ENCODE measurements at places on chromosomes 5 and 9. TPM values are rescaled to one million over a fixed set of nuclear protein-coding genes. Genes with fewer than 3 reads are reported as not detected.

GRCh38 chr9:117028103-117028858 is 341.2 kb downstream of the TRIM32 start:
- H3K36me3 ChIP-seq = no peaks in the 10 kb centered on the region
- H3K27ac ChIP-seq = no peak overlapping the region
- H3K4me3 ChIP-seq = no peak overlapping the region
- no peak for DNase-seq

AP3B1 gene
- 55.7 TPM for total RNA-seq

EPB41L4B gene
- total RNA-seq = 0.33 TPM

ANXA1 gene
- total RNA-seq = 30.9 TPM

ERCC8 gene
- 9.0 TPM for total RNA-seq

DNA sequence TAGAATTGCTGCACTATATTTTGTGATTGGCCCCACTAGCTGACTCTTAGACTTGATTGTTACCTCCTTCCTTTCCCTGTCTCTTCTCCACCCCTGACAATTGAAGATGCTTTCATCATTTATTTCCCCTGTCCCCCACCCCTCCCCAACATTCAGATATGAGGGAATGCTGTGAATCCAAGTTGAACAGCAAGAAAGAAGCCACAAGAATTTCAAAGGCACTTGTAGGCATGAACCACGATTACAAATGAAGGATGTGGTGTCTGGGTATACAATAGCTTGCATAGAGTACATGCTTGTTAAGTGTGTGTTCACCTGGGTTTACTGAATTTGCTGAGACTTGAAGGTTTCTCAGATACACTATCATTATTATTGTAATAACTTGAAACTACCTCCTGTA is 78.3 kb upstream of the TRIO start:
- no peak overlapping the region for H3K4me3 ChIP-seq
- H3K27ac ChIP-seq = no peak overlapping the region
- H3K36me3 ChIP-seq = no peaks in the 10 kb centered on the region
- H3K4me1 ChIP-seq = no peaks in the 10 kb centered on the region

DNA sequence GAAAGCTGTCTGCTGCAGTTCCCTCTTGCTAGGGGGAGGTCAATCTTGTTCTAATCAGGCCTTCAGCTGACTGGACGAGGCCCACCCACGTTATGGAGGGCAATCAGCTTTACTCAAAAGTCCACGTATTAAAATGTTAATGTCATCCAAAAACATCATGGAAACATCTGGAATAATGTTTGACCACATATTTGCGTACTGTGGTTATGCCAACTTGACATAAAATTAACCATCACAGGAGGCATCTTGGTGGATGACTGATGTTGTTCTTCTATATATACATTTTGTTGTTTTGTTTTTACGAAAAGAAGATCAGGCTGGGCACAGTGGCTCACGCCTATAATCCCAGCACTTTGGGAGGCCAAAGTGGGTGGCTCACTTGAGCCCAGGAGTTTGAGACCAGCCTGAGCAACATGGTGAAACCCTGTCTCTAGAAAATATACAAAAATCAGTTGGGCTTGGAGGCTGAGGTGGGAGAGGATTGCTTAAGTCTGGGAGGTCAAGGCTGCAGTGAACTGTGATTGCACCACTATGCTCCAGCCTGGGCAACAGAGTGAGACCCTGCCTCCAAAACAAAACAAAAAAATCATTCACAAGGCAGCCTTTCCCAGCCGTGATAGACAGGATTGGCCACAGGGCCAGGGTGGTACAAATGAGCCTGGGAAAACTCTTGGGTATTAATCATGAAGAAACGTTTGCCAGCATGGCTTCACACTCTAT is 33.8 kb upstream of the PRXL2C start:
- no peak for DNase-seq
- H3K36me3 ChIP-seq = peaks cover 2% of the 10 kb centered on the region
- H3K27me3 ChIP-seq = peaks cover 15% of the 10 kb centered on the region
- H3K4me3 ChIP-seq = no peak overlapping the region

KIF4B gene
- total RNA-seq = 0.05 TPM

GLDC gene
- 0.95 TPM for total RNA-seq

IL4 gene
- 0.32 TPM for total RNA-seq

DNA sequence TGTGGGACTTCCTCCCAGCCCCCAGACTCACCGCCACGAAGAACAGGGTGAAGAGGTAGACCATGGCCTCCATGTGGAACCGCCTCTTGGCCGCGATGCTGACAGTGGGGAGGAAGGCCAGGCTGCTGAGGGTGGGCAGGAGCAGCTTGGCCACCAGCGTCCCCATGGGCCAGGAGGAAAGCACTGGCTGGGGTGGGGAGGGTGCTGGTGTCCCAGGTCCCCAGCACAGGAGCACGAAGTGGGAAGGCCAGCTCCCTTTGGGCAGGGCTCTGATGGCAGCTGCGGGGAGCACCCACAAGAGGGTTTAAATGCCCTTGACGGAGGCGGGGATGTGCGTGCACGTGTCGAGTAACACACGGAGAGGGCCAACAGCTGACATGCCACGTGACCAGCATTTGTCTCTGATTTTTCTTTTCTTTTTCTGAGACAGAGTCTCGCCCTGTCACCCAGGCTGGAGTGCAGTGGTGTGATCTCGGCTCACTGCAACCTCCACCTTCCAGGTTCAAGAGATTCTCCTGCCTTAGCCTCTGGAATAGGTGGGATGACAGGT is at the start of gene MYMK:
TSS of gene MYMK (minus strand) at position 281 of the 550 bp plus-strand sequence. CDS start at position 166, 115 bp downstream.
- no peaks in the 10 kb centered on the region for H3K27me3 ChIP-seq
- H3K36me3 ChIP-seq = no peaks in the 10 kb centered on the region
- peaks cover 4% of the 10 kb centered on the region for H3K4me1 ChIP-seq

GRCh38 chr5:73851471-73852181 is 225.6 kb downstream of the ARHGEF28 start:
- H3K36me3 ChIP-seq = no peaks in the 10 kb centered on the region
- H3K4me3 ChIP-seq = no peak overlapping the region
- peaks cover 13% of the 10 kb centered on the region for H3K27me3 ChIP-seq

PCDHB8 gene
- total RNA-seq = not detected

BTNL3 gene
- total RNA-seq = not detected

DNA sequence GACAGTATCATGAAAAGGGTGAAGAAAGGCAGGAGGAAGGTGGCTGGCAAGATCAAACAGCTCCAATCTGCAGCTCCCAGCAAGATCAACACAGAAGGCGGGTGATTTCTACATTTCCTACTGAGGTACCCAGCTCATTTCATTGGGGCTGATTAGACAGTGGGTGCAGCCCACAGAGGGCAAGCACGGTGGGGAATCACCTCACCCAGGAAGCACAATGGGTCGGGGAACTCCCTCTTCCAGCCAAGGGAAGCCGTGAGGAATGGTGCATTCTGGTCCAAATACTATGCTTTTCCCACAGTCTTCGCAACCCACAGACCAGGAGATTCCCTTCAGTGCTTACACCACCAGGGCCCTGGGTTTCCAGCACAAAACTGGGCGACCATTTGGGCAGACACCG is 66.8 kb downstream of the CAMSAP1 start:
- no peak for DNase-seq
- no peaks in the 10 kb centered on the region for H3K27me3 ChIP-seq
- H3K27ac ChIP-seq = no peak overlapping the region
- H3K4me1 ChIP-seq = peaks cover 7% of the 10 kb centered on the region
- no peak overlapping the region for H3K4me3 ChIP-seq

LHX3 gene
- not detected for total RNA-seq

- no peak overlapping the region for H3K4me3 ChIP-seq
- no peaks in the 10 kb centered on the region for H3K36me3 ChIP-seq
- H3K27me3 ChIP-seq = peaks cover 10% of the 10 kb centered on the region
- H3K27ac ChIP-seq = no peak overlapping the region
- DNase-seq = no peak
- H3K4me1 ChIP-seq = no peaks in the 10 kb centered on the region
Observed at GRCh38 chr9:14508884-14509283, 184.3 kb downstream of the ZDHHC21 start.

DNA sequence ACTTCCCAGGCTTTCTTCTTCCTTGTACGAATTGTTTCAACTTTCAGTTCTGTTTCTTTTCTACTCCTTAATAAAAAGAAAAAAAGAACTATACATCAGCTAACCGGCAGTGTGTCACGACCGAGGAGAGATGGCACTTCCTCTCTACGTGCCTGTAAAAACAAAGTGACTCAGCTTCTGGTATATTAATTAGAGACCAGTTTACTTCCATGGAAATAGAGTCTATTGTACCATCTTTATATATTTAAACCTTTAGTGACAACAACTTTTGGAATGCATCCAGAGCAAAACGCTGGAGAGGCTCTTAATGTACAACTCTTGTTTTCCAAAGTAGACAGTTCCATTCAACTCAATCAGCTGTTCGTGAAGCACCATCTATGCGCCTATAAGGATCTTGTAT is 94.5 kb upstream of the LIFR start:
- peak overlapping the region; percentile 22 for H3K4me3 ChIP-seq
- H3K27me3 ChIP-seq = peaks cover 13% of the 10 kb centered on the region
- peaks cover 9% of the 10 kb centered on the region for H3K4me1 ChIP-seq
- no peak for DNase-seq

Data from activated CD4-positive, alpha-beta T cell treated with anti-CD3 and anti-CD28 coated beads for 36 hours (primary cell).